ENCODE measurements at places on chromosomes 2 and 18. TPM values are rescaled to one million over a fixed set of nuclear protein-coding genes. Genes with fewer than 3 reads are reported as not detected.

- no peak for ATAC-seq
These were observed 7.8 kb downstream of the IL1F10 start for GRCh38 chr2:113075600-113075999.

SCYGR7 gene
- not detected for total RNA-seq

TMEM178A gene
- total RNA-seq: 25.3 TPM

DNA sequence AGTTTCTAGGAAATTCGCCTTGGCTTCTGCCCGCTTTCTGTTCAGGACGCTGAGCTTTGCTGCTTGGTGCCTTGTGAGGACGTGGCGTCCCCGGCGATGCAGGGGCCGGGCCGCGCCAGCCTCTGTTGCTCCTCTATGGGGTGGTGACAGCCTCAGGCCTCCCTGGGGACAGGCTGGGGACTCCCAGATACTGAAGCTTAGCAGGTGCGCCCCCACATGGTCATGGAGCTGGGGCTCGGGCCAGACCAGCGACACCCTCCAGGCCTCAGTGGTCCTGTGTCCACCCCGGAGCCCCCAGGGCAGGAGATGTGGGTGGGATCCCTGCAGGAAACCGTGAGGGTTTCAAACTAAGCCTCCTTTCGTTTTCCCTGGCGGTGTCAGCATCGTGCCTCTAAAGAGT is 29.2 kb downstream of the KCNG2 start:
- ATAC-seq: no peak

ITGB6 gene
- total RNA-seq: 0.07 TPM

EFR3B gene
- 20.4 TPM for total RNA-seq

DNA sequence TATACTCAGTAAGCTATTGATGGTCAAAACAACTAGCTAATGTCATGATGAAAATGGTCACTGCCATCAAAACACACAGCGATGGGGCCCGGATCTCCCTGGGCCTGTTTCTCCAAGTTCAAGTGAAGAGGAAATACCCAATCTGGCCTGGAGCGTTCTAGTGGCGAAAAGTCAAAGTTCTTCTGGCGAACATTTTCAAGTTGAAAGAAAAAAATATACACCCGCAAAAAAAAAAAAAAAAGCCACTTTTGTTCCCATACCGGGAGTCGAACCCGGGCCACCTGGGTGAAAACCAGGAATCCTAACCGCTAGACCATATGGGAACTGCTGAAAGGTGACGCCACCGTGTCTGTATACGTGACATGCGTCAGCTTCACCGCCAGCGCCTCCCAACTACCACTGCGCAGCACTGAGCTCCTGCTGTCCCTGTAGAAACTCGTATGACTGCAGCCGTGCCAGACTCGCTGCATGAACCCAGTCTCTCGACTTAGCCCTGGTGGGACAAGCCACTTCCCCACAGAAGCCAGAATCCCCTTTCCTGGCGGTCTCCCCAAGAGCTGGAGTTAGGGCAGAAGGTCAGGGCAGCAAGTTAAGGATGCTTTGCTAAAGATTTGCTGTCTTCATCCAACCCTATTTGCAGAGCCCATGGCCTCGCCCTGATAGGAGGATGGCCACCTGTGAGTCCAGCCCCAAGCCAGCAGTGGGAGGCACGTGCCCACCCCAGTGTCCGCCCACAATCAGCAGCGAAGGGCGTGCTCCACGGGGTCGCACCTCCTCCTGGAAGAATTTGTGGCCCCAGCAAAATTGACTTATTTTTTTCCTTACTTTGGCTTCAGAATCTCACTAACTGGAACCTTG is 5.6 kb upstream of the IMP4 start:
- ATAC-seq: peak; percentile 52

ODC1 gene
- total RNA-seq: 88.9 TPM

All from motor neuron (in vitro differentiated cells).